ENCODE measurements at places on chromosomes 3 and 15.

GRCh38 chr15:69997161-69997485 is 100.6 kb downstream of the TLE3 start:
- DNase-seq, result no peak

DNA sequence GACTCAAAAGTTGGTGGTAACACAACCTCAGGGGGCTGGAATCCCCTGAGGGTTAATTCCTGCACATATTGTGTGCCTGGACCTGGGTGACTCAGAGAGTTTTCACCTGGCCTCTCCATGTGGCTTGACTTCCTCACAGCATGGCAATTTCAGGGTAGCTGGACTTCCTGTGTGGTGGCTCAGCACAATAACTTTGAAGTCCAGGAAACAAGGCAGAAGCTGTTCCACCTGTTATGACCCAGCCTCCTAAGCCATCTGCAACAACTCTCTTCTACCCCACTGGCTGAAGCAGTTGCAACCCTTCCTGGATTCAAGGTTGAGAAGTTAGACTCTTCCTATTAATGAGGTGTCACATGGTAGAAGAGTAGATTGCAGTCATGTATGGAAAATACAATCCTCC is 58.4 kb downstream of the EDEM1 start:
- no peak for DNase-seq

DNA sequence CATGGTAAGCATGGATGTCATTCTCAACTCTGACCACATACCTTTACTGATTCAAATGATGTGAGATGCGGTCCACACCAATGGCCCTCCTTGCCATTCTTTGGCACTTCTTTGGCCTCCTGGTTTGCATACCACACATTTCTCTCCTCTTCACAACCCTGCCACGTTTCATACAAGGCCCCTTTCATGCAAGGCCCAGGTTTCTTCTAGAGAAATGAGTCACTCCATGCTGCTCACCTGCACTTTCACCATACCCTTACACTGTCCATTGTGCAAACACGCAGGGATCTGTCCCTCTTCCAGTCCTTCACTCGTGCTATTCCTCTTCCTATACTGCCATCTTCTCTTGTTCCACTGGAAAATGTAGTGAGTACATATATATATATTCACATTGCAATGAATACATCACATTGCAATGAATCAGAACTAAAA is 24.4 kb upstream of the SLC24A5 start:
- no peak for DNase-seq

GRCh38 chr3:186841620-186842019 is 890 bp upstream of the ADIPOQ start:
- no peak for DNase-seq

DNA sequence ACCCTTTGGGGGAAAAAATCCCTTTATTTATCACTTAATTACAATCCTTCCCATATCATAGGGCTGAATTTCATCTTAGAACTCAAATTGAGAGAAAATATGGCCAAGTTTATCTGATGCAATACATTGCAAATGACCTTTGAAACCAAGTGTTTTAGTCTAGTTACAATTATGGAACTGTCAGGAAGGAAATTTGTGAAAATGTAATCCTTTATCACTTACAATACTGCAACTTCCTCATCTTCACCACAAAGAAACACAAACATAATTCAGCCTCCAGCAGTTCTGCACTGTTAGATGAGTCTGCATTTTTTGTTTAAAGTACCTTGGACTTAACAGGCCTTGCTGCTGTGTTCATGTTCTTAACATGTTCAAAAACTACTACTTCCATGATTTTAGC is 4.6 kb downstream of the CCPG1 start:
- no peak for DNase-seq

- no peak for DNase-seq
These were observed 55.7 kb downstream of the SPSB4 start for GRCh38 chr3:141106842-141107241.

- DNase-seq, result no peak
These were observed 28.8 kb downstream of the CD47 start for GRCh38 chr3:108062051-108062450.

Data from right cardiac atrium (tissue), 5 donors.